ENCODE measurements at places on chromosomes 5 and 9. TPM values are rescaled to one million over a fixed set of nuclear protein-coding genes. Genes with fewer than 3 reads are reported as not detected.

- H3K27ac ChIP-seq: no peak overlapping the region
- DNase-seq: no peak
- no peaks in the 10 kb centered on the region for H3K27me3 ChIP-seq
- no peak overlapping the region for H3K4me3 ChIP-seq
- H3K4me1 ChIP-seq: peaks cover 12% of the 10 kb centered on the region
These were observed 15.2 kb upstream of the HMHB1 start for GRCh38 chr5:143796753-143797152.

DNA sequence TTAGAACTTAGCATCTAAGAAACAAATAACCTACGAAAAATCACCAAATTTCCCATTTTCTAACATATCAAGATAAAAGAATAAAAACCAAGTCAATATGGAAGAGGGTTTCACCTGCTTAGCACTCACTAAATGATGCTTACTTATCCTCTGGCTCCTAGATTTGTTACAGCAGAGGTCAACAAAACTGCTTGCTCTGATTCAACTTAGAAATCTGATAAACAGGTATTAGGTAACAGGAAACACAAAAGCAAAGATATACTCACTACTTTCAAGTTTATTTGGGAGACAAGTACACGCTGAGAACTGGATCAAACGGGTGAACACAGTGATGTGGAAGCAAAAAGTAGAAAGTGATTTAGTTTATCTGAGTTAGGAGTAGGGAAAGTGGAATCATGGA is 235.7 kb upstream of the TARS1 start:
- H3K36me3 ChIP-seq: no peaks in the 10 kb centered on the region
- H3K27me3 ChIP-seq: no peaks in the 10 kb centered on the region
- no peak overlapping the region for H3K27ac ChIP-seq
- no peak overlapping the region for H3K4me3 ChIP-seq
- DNase-seq: no peak

DNA sequence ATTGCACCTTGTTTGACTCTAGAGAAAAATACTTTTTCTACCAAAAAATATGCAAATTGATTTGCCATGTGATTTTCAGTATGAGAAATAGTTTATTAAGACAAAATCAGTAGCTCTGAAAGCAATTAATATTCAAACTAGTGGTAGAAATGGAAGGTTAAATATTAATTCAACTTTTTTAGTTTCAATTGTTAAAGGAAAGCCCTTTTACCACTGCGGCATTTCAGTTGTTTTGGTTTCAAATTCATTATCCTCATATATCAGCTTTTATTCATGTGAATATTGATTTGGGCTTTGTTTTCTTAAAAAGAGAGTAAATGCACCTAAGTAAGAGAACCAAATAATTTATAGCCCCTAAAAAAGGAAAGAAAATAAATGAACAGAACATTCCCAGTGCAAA is 660.6 kb upstream of the CHD1 start:
- no peak overlapping the region for H3K27ac ChIP-seq
- no peak for DNase-seq
- no peaks in the 10 kb centered on the region for H3K36me3 ChIP-seq
- no peak overlapping the region for H3K4me3 ChIP-seq
- no peaks in the 10 kb centered on the region for H3K4me1 ChIP-seq

- H3K36me3 ChIP-seq: peaks cover 4% of the 10 kb centered on the region
- no peak for DNase-seq
- H3K27ac ChIP-seq: no peak overlapping the region
- H3K4me1 ChIP-seq: no peaks in the 10 kb centered on the region
These were observed 16.4 kb downstream of the LRRC8A start for GRCh38 chr9:128898382-128898781.

DNA sequence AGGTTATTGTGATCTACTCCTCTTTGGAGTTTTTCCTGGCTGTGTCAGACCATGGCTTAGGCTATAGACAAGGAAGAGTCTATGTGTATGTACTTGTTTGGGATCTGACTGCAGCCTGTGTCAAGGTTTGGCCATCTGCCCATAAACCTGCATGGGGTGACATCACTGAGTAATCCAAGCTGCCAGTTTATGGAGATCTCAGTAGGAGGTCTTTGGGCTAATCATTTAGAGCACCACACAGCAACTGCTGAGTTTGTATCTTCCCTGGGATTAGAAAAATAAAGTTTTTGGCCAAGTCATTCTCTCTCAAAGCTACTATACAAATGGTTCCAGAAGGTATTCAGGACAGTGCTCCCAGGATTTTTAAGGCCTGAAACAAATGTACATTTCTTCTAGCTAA is 65.5 kb upstream of the HSPB3 start:
- H3K27me3 ChIP-seq: no peaks in the 10 kb centered on the region
- DNase-seq: no peak
- H3K4me3 ChIP-seq: no peak overlapping the region
- no peaks in the 10 kb centered on the region for H3K36me3 ChIP-seq
- no peak overlapping the region for H3K27ac ChIP-seq
- peaks cover 20% of the 10 kb centered on the region for H3K4me1 ChIP-seq

- H3K27ac ChIP-seq: no peak overlapping the region
- H3K27me3 ChIP-seq: no peaks in the 10 kb centered on the region
- H3K36me3 ChIP-seq: peaks cover 14% of the 10 kb centered on the region
- H3K4me1 ChIP-seq: peaks cover 9% of the 10 kb centered on the region
These were observed 64.5 kb upstream of the GNA14 start for GRCh38 chr9:77712533-77713130.

DNA sequence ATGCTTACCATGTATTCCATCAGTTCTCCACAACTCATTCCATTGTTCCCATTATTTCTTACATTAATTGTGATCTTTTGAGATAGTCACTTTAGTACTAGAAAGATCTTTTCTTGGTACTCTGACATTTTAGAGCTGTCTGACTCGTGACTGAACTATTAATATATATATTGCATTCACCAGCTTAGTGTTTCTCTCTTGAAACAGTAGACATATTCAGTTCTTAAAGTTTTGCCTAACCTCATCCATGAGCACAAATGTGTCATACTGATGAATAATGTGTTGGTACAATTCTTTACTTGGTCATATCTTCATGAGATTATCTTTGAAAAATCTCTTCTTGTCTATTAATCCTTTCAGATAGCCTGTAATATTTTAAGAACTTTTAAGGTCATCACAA is 74.3 kb downstream of the NLN start:
- no peak overlapping the region for H3K4me3 ChIP-seq
- H3K36me3 ChIP-seq: peaks cover 9% of the 10 kb centered on the region
- no peak overlapping the region for H3K27ac ChIP-seq
- DNase-seq: no peak

GRCh38 chr9:122055701-122056100 is 37.4 kb downstream of the TTLL11 start:
- H3K36me3 ChIP-seq: no peaks in the 10 kb centered on the region
- no peak overlapping the region for H3K4me3 ChIP-seq
- no peak overlapping the region for H3K27ac ChIP-seq
- no peaks in the 10 kb centered on the region for H3K27me3 ChIP-seq

- no peak overlapping the region for H3K4me3 ChIP-seq
- H3K27me3 ChIP-seq: no peaks in the 10 kb centered on the region
- H3K27ac ChIP-seq: no peak overlapping the region
These were observed 406.7 kb downstream of the GABRG2 start for GRCh38 chr5:162474239-162474638.

Gene SURF6
- total RNA-seq: 23.9 TPM

Measured in neural crest cell (in vitro differentiated cells).